Activated CD4-positive, alpha-beta T cell treated with anti-CD3 and anti-CD28 coated beads, Interleukin-2, amount 50 U/mL, for 24 hours (primary cell): ENCODE measurements at places on chromosomes 5 and 9.

- DNase-seq, result no peak
Observed at GRCh38 chr9:99000476-99001395, 57.0 kb downstream of the COL15A1 start.

DNA sequence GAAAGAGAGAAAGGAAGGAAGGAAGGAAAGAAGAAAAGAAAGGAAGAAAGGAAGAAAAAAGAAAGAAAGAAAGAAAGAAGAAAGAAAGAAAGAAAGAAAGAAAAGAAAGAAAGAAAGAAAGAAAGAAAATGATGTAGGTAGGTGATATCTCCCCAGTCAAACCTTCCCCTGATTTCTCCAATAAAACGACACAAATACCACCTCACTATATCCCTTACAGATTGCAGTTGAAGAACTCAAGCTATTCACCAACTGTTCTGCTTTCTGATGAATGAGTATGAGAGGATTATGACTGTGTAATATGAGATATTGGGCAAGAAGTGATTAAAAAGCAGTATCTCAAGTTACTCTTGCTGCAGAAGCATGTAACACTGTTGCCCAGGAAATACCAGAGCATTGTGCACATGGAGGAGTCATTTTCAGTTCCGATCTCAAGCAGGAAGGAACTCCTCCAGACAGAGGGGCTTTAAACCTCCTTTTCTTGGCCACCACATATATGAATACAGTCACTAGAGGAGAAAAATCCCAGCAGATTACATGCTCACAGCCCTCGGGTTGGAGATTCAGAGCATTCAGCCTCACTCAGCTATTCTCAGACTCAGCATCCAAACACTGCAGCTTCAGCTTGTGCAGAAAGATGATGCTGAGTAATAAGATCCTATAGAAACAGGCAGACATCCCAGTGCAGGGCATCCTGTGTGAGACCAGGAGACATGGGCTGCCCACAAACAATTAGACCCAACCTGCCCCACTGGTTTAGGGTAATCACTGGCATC is 61.4 kb downstream of the UGCG start:
- no peak for DNase-seq

GRCh38 chr5:145792840-145793239 is 42.3 kb downstream of the PRELID2 start:
- no peak for DNase-seq

DNA sequence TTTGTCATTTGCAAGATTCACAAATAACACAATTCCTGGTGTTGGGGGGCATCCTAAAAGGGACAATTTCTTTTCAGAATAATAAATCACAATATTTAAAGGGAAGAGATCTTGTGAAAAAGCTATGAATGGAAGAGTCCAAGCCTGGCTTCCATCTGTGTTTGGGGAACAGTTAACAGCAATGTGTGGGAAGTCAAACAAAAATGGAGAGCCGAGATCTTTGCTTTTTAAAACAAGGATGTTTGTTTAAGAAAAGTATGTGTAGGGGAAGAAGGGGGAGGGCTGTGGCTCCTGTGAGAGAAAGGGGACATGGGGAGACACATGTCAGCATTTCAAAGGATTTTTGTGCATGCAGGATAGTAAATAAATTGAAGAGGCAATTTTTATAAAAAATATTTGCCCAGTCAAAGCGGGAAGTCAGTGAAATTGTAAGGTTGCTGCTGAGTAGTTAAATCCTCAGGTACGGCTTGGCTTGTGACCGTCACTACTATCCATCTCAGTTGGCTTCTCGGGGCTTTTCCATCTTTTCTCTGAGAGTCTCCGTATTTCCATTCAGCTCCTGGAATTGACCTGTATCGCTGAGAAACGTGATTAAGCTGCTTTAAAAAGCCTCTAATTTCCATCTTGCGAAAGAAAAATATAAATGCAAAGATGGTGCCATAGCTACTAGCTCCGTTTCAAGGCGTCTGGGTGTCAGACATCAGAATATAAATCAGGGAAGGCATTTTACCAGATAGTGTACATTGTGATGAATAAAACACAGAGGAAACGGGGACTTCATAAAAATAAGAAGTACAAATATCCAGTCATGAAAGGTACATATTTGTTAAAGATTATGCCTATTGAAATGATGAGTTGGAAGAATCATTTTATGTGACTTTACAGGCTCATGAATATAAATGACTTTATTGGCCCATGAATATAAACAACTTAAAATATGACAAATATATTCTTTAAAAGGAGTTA is 52.9 kb upstream of the VCAN start:
- DNase-seq, result no peak

DNA sequence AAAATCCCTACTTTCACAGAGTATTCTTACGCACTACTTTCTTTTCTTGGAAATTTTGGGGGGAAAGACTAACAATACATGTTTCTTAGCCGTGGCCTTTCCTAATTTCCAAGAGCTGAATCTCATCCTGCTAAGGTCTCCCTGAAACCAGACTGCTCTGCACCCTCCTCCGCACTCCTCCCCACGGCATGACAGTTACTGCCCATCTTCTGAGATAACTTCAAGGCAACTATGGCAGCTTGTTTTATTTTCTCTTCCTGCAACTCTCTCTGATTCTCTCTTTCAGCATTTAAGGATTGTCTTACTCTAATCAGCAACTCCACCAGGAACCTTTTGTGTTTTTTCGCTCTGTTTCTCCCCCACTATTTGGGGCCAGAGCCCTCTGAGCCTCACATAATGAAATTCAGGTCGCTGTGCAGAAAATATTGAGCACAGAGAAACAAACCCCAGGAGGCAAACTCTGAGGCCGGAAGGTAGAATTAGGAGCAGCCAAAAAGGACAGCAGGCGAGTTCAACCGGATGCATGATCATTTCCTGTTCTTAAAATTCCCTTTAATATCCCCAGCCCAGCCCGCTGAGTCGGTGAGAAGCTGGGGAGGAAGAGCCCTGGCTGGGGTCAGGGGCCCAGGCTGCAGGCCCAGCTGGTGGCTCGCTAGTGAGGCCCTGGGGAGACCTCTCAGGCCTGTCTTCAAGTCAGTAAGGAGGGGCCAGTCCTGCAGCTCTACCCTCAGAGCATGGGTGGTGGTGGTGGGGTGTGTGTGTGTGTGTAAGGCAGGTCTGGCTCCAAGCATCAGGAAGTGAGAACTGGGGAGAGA is 213.6 kb upstream of the S1PR3 start:
- DNase-seq, result no peak

DNA sequence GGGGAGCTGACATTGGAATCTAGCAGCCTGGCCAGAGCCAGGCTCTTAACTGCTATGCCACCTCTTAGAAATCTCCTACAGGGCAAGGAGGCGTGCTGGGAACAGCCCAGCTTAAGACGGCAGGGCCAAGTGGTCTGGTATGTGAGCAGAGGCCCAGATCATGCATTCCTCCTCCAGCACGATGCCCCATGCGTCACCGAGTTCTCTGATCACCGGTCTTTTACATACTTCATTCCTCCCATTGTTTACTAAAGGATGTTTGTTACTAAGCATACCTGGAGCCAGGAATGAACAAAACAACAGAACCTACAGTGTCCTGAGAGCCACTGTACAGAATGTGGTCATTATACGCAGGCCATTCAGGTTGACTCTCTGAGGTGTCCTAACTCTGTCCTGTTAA is 73.8 kb downstream of the TRIO start:
- DNase-seq, result no peak

- no peak for DNase-seq
Observed at GRCh38 chr9:14780251-14780650, 57.7 kb upstream of the CER1 start.

GRCh38 chr9:6479959-6480358 is 67.0 kb downstream of the UHRF2 start:
- no peak for DNase-seq

DNA sequence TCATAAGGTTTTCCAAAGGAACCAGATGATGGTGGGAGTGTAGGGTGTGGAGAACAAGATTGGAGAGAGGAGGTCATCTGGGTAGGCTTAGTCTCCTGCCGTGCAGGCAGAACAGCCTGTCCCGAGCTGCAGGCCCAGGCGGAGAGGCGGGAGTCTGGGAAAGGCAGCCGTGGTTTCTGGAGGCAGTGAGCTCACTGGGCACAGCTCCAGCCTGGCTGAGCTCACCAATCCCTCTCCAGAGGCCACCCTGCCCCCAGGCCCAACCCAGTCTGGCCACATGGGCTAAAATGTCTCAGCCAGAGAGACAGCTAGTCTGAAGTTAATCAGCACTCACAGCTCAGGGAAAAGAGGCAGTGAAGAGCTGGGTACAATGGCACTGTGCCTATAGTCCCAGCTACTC is 12.3 kb downstream of the P4HA2 start:
- no peak for DNase-seq

DNA sequence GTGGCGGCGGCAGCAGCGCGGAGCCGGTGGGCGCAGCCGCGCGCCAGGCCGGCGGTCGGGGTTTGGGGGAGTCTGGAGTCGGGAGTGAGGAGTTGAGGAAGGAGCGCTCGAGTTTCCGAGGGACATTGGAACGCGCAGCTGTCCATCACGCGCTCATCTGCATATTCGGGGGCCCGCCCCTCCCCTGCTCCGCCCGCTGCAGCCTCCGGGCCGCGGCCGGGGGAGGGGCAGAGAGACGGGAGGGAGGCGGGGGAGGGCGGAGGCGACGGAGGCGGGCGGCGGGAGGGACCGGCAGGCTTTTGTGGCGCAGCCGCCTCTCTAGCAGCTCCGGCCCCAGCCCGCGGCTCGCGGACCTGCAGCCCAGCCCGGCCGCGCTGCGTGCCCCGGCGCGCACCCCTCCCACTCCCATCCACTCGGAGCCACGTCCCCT is at the start of gene IRX2:
Gene IRX2 (minus strand): TSS at position 86 of the 430 bp plus-strand sequence. CDS start 264 bp downstream, outside the sequence.
- no peak for DNase-seq

- no peak for DNase-seq
Observed at GRCh38 chr5:125179612-125180011, 433.2 kb upstream of the ZNF608 start.

DNA sequence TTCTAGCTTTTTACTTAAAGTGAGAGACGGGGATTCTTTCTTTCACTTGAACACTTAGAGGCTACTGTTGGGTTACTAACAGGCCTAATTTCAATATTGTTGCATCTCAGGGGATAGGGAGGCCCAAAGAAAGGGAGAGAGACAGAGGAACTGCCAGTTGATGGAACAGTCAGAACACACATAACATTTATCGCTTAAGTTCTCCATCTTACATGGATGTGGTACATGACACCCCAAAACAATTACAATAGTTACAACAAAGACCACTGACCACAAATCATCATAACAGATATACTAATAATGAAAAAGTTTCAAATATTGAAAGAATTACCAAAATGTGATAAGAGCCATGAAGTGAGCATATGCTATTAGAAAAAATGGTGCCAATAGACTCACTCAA is 4.3 kb upstream of the RIC1 start:
- DNase-seq, result no peak

DNA sequence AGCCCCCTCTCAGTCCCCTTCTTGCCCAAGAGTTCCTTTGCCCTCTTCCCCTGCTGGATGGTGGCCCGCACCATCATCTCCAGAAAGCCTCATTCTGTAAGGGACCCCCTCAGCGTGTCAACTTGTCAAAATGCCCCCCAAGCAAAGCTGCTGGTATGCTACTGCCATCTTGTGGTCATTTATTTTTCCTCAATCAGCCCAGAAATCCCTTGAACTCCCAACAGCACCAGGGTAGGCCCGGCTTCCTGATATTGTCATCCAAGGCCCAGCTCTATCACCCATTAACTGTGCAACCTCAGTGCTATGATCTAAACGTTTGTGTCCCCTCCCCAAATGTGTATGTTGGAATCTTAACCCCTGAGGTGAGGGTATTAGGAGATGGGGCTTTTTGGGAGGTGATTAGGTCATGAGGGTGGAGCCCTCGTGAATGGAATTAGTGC is 53.2 kb upstream of the FBXW11 start:
- DNase-seq, result no peak
